Nasal cavity respiratory epithelium epithelial cell of viscerocranial mucosa (primary cell): ENCODE measurements at places on chromosomes 16 and 17. TPM values are rescaled to one million over a fixed set of nuclear protein-coding genes. Genes with fewer than 3 reads are reported as not detected.

Gene PDILT
- not detected in 2 replicates for total RNA-seq

Gene SPATA2L
- 10.7 and 16.7 TPM in 2 replicates for total RNA-seq

Gene DHRS7C
- not detected in 2 replicates for total RNA-seq

Gene CEMP1
- 0.07 and 0.34 TPM in 2 replicates for total RNA-seq

Gene OR3A3
- not detected in 2 replicates for total RNA-seq

Gene ATAD5
- total RNA-seq, result 0.34 and 0.64 TPM in 2 replicates

Gene SEPTIN1
- total RNA-seq, result 0.07 TPM in 1 of 2 replicates, not detected in the other

Gene SAMD14
- total RNA-seq, result 0.28 TPM in 1 of 2 replicates, not detected in the other

Gene ABCA3
- total RNA-seq, result 0.64 and 0.68 TPM in 2 replicates

Gene RTN4RL1
- total RNA-seq, result 0.34 and 0.71 TPM in 2 replicates

Gene DBNDD1
- total RNA-seq, result 4.4 and 5.1 TPM in 2 replicates

Gene APOBR
- 0.07 TPM in 1 of 2 replicates, not detected in the other for total RNA-seq

Gene MEIOB
- 0.07 TPM in 1 of 2 replicates, not detected in the other for total RNA-seq

Gene SPEM2
- not detected in 2 replicates for total RNA-seq

Gene KCNJ18
- not detected in 2 replicates for total RNA-seq

Gene CHD9NB
- 0.68 and 1.1 TPM in 2 replicates for total RNA-seq

Gene PERCC1
- not detected in 2 replicates for total RNA-seq

Gene CARD14
- 1.0 and 10.9 TPM in 2 replicates for total RNA-seq

Gene CXCL16
- total RNA-seq, result 23.2 and 37.5 TPM in 2 replicates

Gene PARD6A
- 0.57 and 5.8 TPM in 2 replicates for total RNA-seq

Gene KRTAP9-7
- not detected in 2 replicates for total RNA-seq

Gene NDUFB10
- 158 and 171 TPM in 2 replicates for total RNA-seq

Gene DLX4
- 0.07 TPM in 1 of 2 replicates, not detected in the other for total RNA-seq

Gene KRT9
- total RNA-seq, result 0.21 and 0.34 TPM in 2 replicates

Gene SGCA
- 0.28 TPM in 1 of 2 replicates, not detected in the other for total RNA-seq

Gene CDH8
- total RNA-seq, result 0.21 and 1.0 TPM in 2 replicates

Gene C1QBP
- 221 and 444 TPM in 2 replicates for total RNA-seq

Gene LGALS9B
- 0.50 TPM in 1 of 2 replicates, not detected in the other for total RNA-seq

Gene MLKL
- 6.5 and 11.7 TPM in 2 replicates for total RNA-seq

Gene PRSS33
- not detected in 2 replicates for total RNA-seq

Gene LRRC37A
- total RNA-seq, result 1.4 and 3.6 TPM in 2 replicates

Gene IGF2BP1
- under 0.01 and 0.07 TPM in 2 replicates for total RNA-seq

Gene CASKIN2
- total RNA-seq, result 3.8 and 10.3 TPM in 2 replicates

Gene SLC12A3
- total RNA-seq, result not detected in 2 replicates
